RWPE2 (cell line): ENCODE measurements at places on chromosomes 11 and 22.

DNA sequence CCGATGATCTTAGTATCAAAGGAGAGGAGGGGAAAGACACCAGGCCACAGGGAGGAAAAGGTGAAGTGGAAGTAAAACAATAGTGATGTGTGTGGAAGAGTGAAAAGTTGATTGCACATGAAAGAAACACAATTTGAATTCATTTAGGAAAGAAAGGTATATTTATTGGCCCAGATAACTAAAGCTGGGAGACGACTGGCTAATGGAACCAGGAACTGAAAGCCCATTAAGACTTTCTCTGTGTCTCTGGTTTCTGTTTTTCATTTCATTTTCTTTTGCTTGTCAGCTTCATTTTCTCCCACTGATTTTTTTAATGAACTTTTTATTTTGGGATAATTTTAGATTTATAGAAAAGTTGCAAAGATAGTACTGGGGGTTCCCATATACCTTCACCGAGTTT, 5.1 kb upstream of the DCHS1 start:
- DNase-seq, result no peak

DNA sequence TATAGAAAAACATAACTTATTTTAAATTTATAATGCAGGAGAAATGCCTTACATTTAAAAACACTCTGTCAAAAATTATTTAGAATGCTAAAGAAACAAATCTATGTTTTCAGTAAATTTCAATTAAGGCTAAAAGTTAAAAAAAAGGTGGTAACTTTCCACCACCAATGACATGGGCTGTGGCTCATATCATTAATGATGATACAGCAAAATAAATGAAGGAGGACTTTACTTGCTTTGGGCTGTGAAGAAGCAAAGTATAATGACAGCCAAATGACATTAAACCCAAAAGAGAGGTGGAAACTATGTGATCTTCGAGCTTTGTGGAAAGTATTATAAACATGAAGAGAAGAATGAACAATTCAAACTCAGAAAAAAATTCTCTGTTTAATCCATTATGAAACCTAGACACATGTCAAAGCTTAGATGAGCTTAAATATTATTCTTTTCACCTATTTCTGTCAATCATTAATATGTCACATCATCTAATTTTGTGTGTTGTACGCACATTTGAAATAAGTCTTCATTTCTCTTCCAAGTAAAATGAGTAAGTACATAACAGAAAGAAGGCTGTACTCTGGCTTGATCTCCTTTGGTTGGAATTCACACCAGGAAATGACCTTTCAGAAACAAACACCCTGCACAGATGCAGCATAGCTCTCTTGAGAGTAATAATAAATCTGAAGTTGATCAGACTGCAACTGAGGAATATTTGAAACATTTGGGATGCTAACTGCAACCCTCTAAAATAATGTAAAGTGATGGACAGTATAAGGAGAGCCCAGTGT, 265.8 kb downstream of the TTC28 start:
- no peak for DNase-seq

DNA sequence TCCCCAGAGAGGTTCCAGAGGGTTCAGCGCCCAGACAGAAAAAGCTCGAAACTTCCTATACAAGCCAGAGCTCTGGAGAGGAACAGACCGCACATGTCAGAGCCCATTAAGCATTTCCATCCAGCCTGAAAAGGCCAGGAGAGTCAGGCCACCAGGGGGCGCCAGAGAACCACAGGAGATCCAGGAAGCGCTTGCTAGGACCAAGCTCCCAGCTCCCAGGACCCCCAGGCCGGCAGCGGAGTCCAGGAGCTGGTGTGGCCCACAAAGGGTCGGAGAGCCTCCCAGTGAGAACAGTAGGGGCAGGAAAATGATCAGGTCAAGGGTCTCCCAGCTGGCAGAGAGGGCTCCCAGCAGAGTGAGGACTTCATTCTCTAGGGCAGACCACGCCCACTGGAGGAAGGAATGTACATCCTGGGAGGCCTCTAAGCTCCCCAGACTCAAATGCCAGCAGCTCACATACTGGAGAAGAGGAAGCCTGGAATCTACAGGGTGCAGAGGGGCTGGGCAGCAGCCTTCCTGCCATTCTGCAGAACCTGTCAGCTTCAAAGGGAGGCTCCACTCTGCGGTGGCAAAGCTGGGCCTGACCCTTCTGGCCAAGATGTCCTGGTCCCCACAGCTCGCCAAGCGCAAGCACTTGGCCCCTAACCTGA, 2.1 kb upstream of the MEI1 start:
- DNase-seq, result peak; percentile 79

DNA sequence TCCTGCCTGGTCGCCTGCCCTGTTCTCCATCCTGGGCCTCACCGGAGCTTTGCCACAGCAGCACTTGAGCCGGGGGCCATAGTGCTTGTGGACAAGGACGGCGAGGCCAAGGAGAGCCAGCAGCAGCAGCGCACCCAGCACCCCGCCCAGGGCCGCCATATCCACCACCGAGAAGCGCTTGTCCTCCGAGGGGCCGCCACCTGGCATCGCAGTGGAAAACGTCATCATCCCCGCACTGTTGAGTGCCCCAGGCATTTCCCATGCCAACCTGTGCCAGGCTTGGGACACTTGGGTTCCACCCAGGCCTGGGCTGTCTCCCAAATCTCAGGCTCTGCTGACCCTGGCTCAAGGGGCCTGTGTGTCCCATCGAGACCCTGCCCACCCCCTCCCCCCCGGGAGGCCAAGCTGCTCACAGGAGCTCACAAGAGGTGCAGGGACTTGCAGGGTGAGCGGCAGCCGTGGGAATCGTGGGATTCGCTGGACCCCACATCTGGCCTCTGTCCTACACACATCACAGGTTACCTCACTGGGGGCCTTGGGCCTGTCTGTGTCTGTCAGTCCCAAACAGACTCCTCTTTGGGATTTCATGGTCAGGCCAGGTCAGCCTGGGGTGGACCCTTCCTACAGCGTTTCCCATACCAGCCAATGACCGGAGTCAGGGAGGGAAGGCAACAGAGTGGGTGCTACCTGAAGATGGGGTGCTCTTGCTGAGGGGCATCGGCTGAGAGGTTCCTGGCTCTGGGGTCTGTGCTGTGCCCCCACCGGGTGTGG, 2.3 kb upstream of the IRF7 start:
- DNase-seq, result no peak

- no peak for DNase-seq
Observed at GRCh38 chr11:121487191-121487590, 34.4 kb upstream of the SORL1-AS1 start.

- no peak for DNase-seq
Observed at GRCh38 chr22:50548040-50548920, 2.6 kb downstream of the KLHDC7B start.

DNA sequence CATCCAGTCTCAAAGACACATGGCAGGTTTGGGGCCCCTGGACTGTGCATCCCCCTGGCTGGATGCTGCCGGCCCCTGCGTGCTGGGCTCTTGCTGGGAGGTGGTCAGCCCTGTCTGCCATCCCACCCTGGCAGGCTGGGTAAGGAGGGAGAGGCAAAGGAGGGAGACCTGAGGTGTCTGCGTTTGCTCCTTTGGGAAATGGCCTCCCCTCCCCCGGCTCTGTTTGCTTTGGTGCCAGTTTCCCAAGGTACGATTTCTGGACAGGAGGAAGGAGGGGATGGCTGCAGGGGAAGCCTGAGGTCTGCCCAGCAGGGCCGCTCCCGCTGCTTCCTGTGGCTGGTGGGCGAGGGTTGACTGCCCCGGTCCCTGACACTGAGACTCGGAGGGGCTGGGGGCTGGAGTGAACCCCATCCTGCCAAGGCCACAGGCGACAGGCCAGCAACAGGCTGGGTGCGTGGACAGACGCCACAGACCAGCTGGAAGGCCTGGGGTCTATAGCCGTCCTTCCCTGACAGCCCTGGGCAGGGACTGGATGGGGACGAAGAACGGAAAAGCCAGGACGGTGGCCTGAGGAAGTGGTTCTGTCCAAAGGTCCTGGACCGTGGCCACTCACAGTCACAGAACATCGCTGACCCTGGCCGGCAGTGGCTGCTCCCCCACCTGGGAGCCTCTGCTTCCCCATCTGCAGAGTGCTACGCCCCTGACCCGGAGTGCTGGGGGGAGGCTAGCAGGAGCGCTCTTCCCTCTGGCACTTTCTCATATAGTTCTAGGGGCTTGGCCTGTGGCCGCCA, 38.0 kb downstream of the OSBPL5 start:
- peak; percentile 59 for DNase-seq

DNA sequence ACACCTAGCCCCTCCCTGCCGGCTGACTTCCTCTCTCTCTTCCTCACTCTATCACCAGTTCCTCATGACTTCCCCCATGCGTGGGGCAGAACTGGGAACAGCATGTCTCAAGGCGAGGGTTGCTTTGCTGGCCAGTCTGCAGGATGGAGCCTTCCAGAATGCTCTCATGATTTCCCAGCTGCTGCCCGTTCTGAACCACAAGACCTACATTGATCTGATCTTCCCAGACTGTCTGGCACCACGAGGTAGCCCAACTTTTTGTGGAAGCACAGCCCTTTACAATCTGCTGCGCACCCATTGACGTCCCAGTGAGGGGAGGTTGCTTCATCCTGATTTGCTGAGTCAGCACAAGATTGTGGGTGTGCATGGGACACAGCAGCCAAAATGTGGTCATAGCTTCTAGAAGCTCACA, 8.6 kb downstream of the TCN2 start:
- DNase-seq, result no peak

DNA sequence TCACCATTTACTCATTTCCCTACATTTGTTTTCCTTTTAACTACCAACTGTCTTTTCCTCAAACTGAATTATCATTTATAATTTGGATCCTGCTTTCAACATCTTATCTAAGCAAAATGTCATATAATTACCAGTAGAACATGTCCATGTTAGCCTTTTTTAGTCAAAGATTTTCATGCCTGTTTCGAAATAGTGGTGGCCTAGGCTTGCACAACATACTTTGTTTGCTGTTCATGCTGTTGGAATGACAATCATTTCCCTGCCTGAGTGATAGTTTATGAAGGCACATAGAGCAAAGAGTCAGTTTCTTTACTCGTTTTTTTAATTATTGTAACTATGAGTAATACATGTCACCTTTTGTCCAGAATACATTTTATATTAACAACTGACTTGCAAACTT, 144.3 kb upstream of the ANO3 start:
- DNase-seq, result peak; percentile 35

DNA sequence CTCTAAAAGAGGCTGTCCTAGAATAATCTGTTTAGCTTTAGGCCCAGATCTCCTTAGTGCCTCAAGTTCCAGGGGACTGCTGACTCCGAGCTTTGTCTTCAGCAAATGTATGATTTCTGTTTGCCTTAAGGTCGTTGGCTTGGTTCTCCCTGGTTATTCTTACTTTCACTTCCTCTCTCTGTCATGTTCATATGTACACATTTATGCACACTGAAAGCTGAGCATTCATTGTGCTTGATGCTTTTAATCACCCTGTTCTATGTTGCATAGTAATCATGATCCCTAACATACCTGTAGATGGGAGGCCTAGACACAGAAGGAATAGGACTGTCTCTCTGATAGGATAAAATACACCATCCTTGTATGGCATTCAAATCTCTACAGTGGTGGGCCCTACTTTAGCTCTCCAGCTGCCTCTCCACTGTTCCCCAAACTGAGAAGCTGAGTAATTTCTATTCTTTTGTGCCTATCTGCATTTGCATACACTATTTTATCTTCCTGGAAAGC, 7.2 kb downstream of the PPFIBP2 start:
- DNase-seq, result no peak

DNA sequence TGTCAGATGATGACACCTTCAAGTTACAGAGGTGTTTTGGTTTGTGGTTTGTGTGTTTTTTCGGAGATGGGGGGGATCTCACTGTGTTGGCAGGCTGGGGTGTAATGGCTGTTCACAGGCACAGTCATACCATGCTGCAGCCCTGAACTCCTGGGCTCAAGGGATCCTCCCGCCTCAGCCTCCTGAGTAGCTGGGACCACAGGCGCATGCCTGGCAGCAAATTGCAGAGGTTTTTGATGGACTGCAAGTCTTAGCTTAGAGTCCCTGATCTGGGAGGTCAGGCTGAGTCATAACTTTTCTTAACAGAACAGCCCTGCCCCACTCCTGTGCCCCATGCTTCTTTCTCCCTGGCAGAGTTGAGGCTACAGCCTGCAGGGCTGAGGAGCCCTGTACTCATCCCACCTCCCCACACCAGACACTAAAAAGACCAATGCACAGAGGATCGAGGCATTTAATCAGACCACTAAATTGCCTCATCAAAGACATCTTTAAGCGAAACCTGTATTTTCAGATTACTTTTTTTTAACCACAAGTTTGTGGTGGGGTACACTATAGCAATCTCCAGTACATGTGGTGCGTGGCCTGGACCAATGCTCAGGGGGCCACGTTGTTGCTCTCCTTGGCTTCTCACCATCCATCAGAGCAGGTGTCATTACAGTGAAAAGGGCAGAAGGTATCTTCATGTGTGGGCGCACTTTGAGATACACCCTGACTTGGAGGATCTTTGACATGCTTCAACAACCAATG, 17.1 kb upstream of the ADORA2A start:
- DNase-seq, result no peak

GRCh38 chr22:22520020-22520656, at the start of gene ZNF280A:
Gene ZNF280A (minus strand): TSS chr22:22520270. CDS start chr22:22515630, 4,640 bp downstream.
- DNase-seq, result no peak

DNA sequence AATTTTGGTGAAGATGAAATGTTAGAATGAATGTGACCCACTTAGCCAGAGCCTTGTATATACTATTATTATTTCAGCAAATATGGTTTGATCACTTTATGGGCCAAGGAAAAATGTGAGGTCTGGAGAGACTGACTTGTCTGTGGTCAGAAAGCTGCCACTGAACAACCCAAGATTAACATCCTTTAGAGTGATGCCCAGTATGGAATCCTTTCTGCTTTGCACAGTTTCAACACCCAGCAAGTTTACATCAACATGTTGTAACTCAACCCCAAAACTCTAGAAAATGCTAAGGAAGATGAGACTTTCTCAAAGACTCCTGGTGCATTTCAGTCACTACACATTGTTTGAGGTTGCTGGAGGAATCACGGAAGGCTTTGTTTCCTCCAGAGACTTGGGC, 107.7 kb downstream of the SNX19 start:
- no peak for DNase-seq

- DNase-seq, result no peak
Observed at GRCh38 chr11:68297494-68297811, 14.9 kb upstream of the LRP5 start.

GRCh38 chr11:134835561-134835960, 423.5 kb upstream of the B3GAT1 start:
- DNase-seq, result no peak

GRCh38 chr11:66600631-66601233, 7.7 kb downstream of the CCS start:
- DNase-seq, result no peak

GRCh38 chr22:30507670-30508069, 2.2 kb upstream of the SEC14L4 start:
- DNase-seq, result no peak

DNA sequence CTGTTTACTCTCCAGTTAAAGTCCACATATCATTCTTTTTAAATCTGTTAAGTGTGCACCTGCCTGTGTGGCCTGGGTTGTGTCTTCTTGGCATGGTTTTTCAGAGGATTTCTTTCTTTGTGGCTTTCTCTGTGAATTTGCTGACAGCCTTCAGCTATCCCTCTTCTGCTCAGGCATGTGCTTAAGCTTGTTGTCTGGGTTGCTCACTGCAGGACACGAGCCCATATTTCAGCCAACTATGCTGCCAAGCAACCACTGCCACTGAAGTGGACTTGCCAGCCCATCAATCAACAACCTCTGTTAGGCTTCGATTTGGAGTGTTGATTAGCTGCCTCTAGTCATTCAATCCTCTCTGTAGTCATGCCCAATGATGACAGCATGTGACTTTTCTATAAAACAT, 18.4 kb downstream of the OR51I2 start:
- DNase-seq, result no peak

- no peak for DNase-seq
Observed at GRCh38 chr11:78460471-78460870, 42.9 kb upstream of the GAB2 start.

- no peak for DNase-seq
Observed at GRCh38 chr11:19508165-19508564, 204.5 kb upstream of the NAV2 start.
